Cortex of kidney (tissue), 1 donor: ENCODE measurements at places on chromosomes 1 and 21.

DNA sequence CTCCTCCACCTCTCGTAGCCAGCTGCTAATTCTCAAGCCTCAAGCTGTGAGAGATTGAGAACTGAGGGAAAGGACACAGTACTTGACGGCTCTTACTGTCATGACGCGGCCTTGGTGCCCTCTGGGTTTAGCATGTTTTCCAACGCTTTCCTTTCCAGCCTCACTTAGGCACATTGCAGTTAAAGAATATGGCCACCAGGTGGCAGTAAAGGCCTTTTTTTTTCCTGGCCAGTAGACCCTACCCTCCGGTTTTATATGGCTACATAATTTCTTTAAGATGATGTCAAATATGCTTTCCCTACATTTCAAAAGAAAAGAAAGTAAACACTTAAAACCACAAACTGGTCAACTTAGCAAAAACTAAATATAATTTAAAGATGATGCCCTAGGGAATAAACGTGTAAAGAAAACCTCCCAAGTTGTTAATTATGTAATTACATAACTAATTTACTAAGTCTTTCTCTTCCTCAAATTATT is 56.8 kb upstream of the PRDX6 start:
- no peak for DNase-seq

- no peak for DNase-seq
These were observed 113.4 kb upstream of the ATP1A1 start for GRCh38 chr1:116259663-116260062.

GRCh38 chr1:4657244-4657789 is 2.9 kb downstream of the AJAP1 start:
- DNase-seq = no peak

- no peak for DNase-seq
These were observed 76.8 kb upstream of the HNRNPU start for GRCh38 chr1:244941121-244941520.

- no peak for DNase-seq
These were observed 36.7 kb downstream of the FH start for GRCh38 chr1:241482761-241483250.
